ENCODE measurements at places on chromosomes 3 and 15.

DNA sequence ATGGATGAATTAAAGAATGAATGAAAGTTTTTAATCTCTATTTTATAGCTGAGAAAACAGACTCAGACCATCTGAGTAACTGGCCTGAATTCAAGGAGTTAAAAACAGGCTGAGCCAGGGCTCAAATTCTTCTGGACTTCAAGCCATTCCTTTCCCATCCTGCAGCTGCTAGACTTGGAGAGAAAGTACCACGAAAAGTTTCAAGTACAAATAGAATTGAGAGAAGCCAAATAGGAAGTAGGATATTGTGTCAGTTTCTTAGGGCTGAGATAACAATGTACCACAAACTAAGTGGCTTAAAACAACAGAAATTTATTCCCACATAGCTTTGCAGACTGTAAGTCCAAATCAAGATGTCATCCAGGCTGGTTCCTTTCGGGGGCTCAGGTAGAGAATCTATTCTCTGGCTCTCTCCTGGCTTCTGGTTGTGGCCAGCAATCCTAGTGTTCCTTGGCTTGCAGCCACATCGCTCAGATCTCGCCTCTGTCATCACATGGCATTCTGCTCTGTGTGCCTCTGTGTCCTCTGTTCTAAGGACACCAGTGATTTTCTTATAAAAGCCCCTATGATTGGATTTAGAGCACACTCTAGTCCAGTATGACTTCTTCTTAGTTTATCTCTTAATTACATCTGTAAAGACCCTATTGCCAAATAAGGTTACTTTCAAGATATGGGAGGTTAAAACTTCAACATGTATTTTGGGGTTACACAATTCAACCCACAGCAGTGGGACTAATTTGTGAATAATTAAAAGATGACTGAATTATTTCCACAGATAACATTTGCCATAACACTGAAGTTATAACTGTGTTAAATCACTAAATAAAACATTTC is 25.7 kb upstream of the GOLIM4 start:
- H3K36me3 ChIP-seq = no peaks in the 10 kb centered on the region
- H3K4me1 ChIP-seq = no peaks in the 10 kb centered on the region
- no peak overlapping the region for H3K27ac ChIP-seq
- no peaks in the 10 kb centered on the region for H3K27me3 ChIP-seq

DNA sequence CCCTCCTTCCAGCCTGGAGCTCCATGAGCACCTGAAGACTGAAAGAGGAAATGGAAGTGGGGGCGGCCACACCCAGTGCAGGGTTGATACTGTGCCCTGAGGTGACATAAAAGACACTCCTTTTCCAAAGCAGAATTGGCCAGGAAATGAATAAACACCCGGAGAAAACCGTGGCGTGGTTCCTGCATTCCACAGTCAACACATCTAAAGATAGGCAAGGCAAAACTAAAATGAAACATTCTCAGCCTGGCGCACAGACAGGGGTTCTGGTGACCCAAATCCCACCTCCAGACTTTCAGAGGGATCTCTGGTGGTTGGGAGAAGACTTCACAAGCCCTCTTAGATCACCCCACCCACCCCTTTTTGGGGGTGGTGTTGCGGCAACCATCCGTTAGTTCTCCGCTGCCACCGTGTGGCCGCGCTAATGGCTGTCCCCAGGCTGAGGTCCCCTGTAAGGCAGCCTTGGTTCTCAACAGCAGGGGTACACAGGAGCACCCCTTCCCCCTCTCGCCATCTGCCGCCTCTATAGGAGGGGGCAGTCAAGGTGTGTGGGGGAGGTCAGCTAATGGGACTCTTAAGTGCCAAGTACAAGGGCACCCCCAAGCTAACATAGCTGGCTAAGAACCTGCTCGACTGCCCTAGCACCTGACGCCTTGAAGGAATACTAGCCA is 2.5 kb upstream of the MST1R start:
- peaks cover 2% of the 10 kb centered on the region for H3K36me3 ChIP-seq
- H3K4me1 ChIP-seq = peaks cover 22% of the 10 kb centered on the region
- DNase-seq = no peak
- no peaks in the 10 kb centered on the region for H3K27me3 ChIP-seq

DNA sequence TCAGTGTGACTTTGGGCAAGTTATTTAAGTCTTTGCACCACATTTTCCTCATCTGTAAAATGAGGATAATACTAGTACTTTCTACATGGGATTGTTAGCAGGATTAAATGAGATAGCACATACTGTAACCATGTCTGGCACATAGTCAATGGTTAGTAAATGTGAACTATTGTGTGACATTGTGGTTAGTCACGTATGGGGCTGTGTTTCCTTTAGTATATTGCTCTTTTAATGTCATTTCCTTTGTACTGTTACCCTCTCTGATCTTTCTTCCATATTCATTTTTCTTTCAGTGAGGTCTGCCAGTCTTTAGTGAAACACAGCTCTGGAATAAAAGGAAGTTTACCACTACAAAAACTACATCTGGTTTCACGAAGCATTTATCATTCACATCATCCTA is 21.4 kb downstream of the OPA1 start:
- no peak overlapping the region for H3K27ac ChIP-seq
- no peaks in the 10 kb centered on the region for H3K27me3 ChIP-seq
- H3K4me3 ChIP-seq = no peak overlapping the region
- H3K36me3 ChIP-seq = peaks cover 4% of the 10 kb centered on the region
- DNase-seq = no peak

DNA sequence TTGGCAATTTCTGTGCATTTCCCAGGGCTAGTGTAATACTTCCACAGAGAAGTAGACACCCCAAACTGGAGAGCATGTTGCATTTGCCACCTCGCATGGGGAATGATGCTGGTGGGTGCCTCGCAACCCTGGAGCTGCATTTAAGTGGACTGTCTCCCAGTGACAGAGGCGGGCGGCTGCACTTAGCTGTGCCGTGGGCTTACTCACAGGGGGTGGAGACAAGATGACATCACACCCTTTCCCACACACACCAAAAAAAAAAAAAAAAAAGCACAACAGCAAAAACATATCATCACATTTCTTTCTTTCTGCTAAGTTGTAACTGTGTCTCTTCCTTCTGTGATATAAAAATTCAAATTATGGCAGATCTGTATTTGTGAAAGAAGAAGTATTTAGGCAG is at the start of gene ABI3BP:
TSS of gene ABI3BP (minus strand) at position 113 of the 400 bp plus-strand sequence. CDS start at position 76, 37 bp downstream.
- no peaks in the 10 kb centered on the region for H3K36me3 ChIP-seq
- no peaks in the 10 kb centered on the region for H3K4me1 ChIP-seq
- no peaks in the 10 kb centered on the region for H3K27me3 ChIP-seq

GRCh38 chr3:111963424-111963823 is 15.4 kb upstream of the ABHD10 start:
- no peaks in the 10 kb centered on the region for H3K36me3 ChIP-seq
- 0 out of 2 replicates have a peak, but pooled peaks cover 2% of the 10 kb centered on the region for H3K4me1 ChIP-seq
- H3K27me3 ChIP-seq = no peaks in the 10 kb centered on the region
- DNase-seq = no peak

DNA sequence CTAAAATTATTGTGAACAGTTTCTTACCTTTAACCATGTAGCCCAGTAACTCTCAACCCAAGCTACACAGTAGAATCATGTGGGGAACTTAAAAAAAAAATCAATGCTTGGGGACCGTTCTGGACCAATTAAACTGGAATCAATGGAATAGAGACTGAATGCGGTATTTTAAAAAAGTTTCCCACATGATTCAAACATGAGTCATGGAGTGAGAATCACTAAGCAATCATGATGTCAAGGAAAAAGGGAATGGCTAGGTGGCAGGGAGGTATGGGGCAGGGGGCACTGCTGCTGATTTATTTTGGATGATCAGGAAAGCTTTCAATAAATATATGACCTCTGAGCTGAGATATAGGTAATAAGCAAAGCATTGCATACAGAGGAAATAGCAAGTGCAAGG is 250.5 kb upstream of the RORA start:
- no peaks in the 10 kb centered on the region for H3K27me3 ChIP-seq
- no peak overlapping the region for H3K4me3 ChIP-seq

GRCh38 chr3:133413161-133414020 is 13.5 kb downstream of the BFSP2 start:
- no peaks in the 10 kb centered on the region for H3K27me3 ChIP-seq
- no peaks in the 10 kb centered on the region for H3K36me3 ChIP-seq
- peak; percentile 36 for DNase-seq
- peak overlapping the region; percentile 98 for H3K27ac ChIP-seq
- peak overlapping the region; percentile 64 for H3K4me3 ChIP-seq
- H3K4me1 ChIP-seq = peaks cover 41% of the 10 kb centered on the region

DNA sequence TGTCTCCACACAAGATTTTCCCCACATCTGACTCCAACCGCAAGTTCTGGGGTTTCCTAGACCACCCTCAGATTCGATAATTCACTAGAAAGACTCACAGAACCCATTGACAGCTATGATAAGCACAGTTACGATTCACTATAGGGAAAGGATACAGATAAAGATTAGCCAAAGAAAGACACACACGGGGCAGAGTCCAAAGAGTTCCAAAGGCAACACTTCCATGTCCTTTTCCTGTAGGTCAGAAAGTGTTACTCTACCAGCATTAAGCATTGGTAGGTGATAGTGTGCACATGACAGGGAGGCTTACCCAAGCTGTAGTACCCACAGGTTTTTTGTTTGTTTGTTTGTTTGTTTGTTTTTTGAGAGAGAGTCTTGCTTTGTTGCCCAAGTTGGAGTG is 48.1 kb downstream of the PHLDB2 start:
- no peaks in the 10 kb centered on the region for H3K36me3 ChIP-seq
- no peak for DNase-seq
- H3K4me3 ChIP-seq = no peak overlapping the region
- H3K27me3 ChIP-seq = no peaks in the 10 kb centered on the region

DNA sequence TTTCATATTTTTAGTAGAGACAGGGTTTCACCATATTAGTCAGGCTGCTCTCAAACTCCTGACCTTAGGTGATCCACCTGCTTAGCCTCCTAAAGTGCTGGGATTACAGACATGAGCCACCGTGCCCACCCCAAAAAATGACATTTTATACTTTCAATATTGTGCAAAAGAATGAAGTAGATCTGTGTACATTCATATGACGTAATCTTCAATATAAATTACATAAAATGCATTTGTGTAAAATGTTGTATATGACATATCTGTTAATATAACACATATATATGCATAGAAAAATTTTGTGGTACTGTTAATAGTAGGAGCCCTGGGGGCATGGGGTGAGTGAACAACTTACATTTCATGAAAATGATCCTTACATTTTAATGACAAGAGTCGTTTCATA is 71.7 kb downstream of the RYR3 start:
- H3K4me3 ChIP-seq = no peak overlapping the region
- no peaks in the 10 kb centered on the region for H3K36me3 ChIP-seq
- H3K27me3 ChIP-seq = no peaks in the 10 kb centered on the region
- DNase-seq = no peak
- no peaks in the 10 kb centered on the region for H3K4me1 ChIP-seq

- H3K27ac ChIP-seq = no peak overlapping the region
- no peaks in the 10 kb centered on the region for H3K4me1 ChIP-seq
- no peak for DNase-seq
Observed at GRCh38 chr3:182651461-182651860, 141.8 kb upstream of the ATP11B start.

DNA sequence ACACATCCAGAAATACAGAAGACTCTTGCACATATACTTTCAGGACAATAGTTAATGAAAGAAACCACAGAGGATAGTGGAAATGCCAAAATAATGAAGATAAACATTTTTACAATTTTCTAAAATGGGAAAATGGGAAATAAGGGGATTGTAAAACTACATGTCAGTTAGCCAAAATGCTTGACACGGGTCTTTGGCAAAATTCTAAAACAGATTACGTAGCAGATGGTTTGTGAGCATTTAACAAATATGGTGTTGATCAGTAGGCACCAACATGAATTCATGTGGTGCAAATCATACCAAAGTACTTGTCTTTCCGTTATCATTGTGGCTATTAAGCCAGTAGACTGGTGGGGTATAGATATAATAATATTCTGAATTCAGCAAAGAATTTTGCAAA is 348.5 kb upstream of the ROBO1 start:
- no peak overlapping the region for H3K27ac ChIP-seq
- H3K4me1 ChIP-seq = no peaks in the 10 kb centered on the region
- DNase-seq = no peak
- H3K36me3 ChIP-seq = no peaks in the 10 kb centered on the region
- H3K4me3 ChIP-seq = no peak overlapping the region
- no peaks in the 10 kb centered on the region for H3K27me3 ChIP-seq

- no peak overlapping the region for H3K27ac ChIP-seq
- no peak for DNase-seq
- no peaks in the 10 kb centered on the region for H3K36me3 ChIP-seq
Observed at GRCh38 chr3:113623324-113623723, 73.1 kb downstream of the USF3 start.

- H3K27me3 ChIP-seq = no peaks in the 10 kb centered on the region
- no peaks in the 10 kb centered on the region for H3K4me1 ChIP-seq
- no peak overlapping the region for H3K4me3 ChIP-seq
Observed at GRCh38 chr3:163821841-163822240, 1256.5 kb downstream of the SI start.

DNA sequence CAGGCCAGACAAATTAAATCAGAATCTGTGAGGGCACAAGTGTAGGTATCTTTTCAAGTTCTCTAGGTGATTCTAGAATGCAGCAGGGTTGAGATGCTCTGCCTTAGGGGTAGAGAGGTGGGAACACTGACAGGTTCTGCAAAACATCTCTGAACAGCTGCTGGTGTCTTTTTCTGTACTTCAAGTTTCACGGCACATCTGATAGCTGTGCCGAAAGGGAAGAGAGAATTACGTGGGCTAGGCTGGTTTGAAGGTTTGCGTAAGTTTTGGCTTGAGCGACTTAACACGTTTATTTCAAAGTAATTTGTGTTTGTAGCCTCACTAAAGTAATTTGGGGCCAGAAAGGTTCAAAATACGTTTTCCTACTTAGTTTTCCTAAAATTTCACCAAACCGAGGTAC is 22.5 kb downstream of the PXK start:
- H3K36me3 ChIP-seq = no peaks in the 10 kb centered on the region
- H3K4me1 ChIP-seq = no peaks in the 10 kb centered on the region
- no peaks in the 10 kb centered on the region for H3K27me3 ChIP-seq
- no peak overlapping the region for H3K4me3 ChIP-seq
- no peak for DNase-seq
- no peak overlapping the region for H3K27ac ChIP-seq

DNA sequence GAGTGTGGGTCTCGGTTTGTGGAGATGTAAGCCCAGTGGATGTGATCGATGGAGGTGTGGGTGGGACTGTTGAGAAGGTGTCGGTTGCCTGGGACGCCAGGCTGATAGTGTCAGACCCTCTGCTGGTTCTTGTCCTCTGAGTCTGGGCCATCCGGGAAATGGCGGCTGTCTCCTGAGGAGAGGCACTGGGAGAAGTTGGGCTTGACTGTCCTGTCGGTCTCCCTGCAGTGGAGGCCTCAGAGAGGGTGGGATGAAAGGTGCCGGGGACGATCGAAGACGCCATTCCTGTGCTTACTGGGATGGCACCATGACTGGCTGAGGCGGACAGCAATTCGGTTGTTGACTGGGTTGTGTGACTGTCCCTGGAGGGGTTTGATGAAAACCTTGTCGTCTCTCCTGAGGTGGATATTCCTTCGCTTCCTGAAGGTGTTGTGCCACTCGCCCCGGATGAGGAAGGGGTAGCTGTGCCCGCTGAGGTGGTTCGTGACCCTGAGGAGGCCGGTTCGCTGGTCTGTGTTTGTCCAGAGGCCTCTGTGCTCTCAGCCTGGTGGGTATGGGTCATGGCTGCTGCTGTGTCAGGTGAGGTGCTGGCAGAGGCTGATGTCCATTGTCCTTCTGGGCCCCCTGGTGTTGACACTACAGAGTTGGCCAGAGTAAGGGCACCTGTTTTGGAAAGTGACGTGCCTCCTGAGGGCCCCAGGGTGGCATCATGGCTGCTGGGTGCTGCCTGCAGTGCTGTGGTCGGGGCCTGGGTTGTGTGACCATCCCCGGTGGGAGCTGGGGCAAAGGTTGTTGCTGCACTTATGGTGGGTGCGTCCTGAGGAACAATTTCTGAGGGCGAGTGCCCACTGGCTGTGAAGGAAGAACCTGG is 22.8 kb downstream of the MUC4 start:
- no peak overlapping the region for H3K4me3 ChIP-seq
- no peaks in the 10 kb centered on the region for H3K27me3 ChIP-seq
- no peak for DNase-seq
- H3K36me3 ChIP-seq = no peaks in the 10 kb centered on the region
